CD4-positive, alpha-beta T cell treated with Interleukin-6 at 100 ng/mL for 8 hours (primary cell): ENCODE measurements at places on chromosomes 3 and 15.

GRCh38 chr3:71201939-71202338, 381.6 kb downstream of the FOXP1 start:
- no peak for DNase-seq

GRCh38 chr3:58237941-58238681, 519 bp downstream of the ABHD6 start:
- DNase-seq: peak; percentile 9

- no peak for DNase-seq
These were observed 32.2 kb downstream of the ANAPC13 start for GRCh38 chr3:134453631-134454030.

DNA sequence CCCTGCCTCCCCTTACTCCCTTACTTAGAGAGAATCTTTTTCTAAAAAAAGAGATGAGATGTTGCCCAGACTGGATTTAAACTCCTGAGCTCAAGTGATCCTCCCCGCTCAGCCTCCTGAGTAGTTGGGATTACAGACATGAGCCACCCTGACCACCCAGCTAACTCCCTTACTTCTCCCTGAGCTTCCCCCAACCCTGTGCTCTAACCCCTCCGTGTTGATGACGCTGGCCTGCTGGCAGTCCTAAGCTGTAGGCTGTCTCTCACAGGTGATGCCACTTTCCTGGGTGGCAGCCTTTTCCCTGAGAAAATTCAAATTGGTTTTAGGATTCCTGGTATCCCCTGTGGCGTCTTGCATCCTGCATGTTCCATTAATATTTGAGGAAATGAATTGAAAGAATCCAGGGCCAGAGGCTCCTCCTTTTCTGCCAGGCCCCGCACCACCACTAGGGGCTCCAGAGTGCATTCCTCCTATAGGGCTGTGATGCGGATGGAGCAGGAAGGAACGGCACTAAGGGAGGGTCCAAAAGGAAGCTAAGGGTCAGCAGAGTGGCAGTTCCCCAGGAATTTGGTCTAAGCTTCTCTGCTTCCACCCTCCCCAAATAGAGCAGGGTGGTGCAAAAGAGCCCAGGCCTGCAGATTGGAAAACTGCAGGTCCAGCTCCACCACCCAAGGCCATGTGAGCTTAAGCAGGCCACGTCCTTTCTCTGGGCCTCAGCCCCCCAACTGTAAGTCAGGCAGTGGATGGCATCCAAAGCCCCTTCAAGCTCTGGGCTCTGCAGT, 101.1 kb downstream of the DAPK2 start:
- peak; percentile 59 for DNase-seq

DNA sequence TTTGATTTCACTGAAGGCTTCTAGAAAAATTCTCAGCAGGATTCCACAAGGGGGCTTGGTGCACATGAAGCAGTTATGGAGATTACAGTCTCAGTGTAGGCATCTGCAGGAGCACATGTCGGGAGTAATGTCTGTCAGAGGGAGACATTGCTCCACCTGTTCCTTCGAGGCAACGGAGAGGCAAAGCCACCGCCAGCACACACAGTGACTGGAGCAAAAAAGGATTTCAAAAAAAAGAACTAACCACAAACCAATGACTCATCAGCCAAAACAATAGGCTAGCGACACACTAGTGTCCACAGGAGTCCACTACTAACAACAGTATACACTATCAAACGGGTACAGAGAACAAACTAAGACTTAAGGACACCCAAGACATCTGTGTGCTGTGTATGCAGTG, 68.9 kb downstream of the NPTN start:
- DNase-seq: no peak

GRCh38 chr3:61029194-61029593, 222.1 kb downstream of the FHIT start:
- no peak for DNase-seq

DNA sequence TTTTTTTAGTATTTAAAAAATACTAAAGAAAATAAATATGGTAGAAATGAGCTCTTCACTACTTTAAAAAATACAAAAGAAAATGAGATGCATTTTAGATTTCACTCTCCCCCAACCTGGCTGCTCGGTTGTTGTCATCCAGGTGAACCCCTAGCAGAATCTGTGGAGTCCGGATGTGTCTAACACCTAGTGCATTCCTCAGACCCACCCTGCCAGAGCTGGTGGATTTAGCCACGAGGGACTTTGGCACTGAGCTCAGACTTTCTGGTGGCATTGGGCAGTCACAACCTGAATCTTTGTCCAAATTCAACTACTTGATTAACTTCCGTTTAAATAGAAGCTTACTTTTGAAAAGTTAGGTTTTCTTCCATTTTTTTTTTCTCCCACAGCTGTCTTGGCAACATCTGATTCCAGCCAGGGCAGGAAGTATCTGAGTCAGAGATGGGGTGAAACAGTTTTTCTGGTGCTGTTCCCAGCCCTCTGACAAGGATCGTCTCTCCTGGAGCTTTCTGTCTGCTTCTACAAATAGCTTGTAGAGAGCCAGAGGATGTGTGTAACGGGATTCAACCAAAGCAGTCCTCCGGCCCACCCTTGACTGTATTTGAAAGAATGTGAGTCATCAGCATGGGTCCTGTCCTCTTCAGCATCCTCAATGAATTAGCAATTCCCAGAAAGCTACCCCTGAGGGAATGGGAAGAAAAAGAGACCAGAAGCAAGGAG, 301.8 kb upstream of the MCTP2 start:
- DNase-seq: no peak

GRCh38 chr3:20984594-20985205, 766.3 kb downstream of the ZNF385D start:
- no peak for DNase-seq

GRCh38 chr3:7238565-7239295, 377.8 kb downstream of the GRM7 start:
- no peak for DNase-seq

DNA sequence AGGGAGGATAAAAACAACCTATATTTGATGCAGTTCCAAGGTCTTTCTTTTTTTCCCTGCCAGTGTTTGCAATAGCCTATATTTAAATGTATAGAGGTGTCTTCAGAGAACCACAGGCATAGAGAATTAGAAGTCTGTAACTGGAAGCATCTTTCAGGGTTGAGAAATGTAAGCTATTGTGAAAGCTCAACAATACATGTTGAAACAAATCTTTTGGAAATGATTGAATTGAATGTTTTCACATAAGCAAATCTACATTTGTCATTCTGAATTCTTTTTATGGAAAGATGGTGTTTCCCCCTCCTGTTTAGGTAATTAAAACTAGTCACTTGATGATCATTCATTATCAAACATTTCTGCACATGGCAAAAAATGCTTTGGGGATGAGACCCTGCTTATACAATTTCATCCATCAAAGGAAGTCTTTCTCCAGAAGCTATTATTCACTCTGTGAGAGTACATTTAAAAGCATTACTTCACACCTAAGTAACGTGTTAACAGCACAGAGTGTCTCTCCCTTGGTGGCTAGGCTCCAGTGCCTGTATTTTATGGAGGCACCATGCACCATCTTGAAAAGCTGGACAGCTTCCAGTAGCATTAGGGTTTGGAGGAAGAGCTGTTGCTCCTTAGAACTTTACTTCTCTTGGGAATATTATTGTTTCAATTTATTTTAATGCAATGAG, 406.2 kb downstream of the LSAMP start:
- no peak for DNase-seq

GRCh38 chr15:31304751-31305365, 21.8 kb upstream of the KLF13 start:
- no peak for DNase-seq

DNA sequence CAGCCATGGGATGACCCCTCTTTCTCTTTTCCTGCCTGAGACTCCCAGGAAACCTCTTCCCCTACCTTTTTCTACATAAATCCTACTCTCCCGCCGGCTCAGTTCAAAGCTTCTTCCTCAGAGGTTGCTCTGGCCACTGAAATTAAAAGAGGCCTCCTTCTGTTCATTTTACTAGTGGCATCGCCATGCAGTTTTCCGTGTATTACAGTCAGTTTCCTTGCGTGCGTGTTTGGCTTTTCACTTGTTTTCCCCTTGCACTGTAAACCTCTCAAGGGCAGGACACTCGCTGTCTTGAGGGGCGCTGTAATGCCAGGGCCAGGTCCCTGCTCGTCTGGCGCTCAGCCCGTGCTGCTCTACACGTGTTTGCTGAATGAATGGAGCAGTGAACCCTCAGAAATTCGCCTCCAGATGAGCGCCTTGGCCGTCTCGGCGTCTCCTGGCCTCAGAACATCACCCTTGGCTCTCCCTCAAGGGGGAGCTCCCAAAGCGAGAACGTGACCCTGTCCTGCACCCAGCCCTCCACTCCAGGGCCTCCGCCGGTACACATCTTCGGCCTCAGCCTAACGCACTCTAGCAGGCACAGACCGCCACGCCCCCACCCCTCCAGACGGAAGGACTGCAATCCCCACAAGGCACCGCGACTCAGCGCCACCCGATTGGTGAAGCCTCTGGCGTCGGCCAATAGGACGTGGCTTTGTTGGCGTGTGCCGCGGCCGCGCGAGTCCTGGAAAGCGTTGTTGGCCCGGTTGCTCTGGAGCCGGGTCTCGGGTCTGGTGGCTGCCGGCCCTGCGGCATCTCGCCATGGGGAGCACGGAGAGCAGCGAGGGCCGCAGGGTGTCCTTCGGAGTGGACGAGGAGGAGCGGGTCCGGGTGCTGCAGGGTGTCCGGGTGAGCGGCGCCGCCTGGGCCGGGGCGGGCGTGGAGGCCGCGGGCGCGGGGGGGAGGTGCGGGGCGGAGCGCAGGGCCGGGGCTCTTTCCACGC, at the start of gene CHCHD6:
CHCHD6 (plus strand) TSS at position 729 of the 982 bp plus-strand sequence; CDS start at position 802, 73 bp downstream.
- peak; percentile 95 for DNase-seq

DNA sequence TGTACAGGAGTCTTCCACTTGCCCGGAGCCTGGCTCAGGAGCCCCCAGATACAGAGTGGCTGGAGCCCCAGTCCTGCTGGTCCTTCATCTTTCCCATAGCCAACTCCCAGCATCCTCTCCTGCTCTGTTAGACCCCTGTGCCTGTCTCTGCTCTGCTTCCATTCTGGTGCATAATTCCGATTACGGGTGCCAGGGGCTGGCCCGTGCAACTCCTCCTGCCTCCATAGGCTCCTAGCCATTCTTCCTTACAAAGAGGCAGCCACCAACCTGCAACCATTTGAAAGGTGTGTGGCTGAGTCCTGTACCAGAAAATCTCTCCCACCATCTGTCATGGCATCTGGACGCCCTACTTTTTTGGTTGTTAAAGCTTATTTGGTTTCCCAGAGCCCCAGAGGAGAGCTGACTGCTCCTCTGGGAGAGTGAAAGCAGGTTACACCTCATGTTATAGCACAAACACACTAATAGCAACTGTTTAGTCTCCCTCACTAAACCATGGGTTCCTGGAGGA, 5.2 kb upstream of the RAD18 start:
- DNase-seq: no peak

DNA sequence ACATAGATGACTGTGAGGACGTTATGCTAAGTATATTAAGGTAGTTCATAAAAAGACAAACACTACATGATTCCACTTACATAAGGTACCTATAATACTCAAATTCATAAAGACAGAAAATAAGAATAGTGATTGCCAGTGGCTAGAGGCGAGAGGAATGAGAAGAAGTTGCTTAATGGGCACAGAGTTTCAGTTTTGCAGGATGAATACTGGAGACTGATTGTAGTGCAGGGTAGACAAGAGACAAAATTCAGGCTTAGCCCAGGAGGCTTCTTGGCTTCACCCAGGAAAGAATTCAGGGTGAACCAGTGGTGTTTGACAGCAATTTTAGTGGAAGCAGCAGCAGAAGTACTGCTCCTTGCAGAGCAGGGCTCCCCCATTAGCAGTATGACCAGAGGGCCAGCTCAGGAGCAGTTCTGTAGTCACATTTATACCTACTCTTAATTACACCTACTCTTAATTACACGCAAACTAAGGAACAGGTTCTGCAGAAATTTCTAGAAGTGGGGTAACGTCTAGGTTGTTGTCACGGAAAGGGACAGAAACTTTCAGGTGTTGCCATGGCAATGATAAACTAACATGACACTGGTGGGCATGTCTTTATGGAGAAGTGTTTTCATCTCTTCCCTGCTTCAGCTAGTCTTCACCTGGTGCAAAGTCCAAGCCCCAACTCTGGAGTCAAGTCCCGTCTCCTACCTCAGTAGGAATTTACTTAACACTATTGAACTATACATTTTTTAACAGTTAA, 55.2 kb downstream of the TBL1XR1 start:
- no peak for DNase-seq

- DNase-seq: no peak
These were observed 600.9 kb downstream of the SI start for GRCh38 chr3:164477403-164477802.

DNA sequence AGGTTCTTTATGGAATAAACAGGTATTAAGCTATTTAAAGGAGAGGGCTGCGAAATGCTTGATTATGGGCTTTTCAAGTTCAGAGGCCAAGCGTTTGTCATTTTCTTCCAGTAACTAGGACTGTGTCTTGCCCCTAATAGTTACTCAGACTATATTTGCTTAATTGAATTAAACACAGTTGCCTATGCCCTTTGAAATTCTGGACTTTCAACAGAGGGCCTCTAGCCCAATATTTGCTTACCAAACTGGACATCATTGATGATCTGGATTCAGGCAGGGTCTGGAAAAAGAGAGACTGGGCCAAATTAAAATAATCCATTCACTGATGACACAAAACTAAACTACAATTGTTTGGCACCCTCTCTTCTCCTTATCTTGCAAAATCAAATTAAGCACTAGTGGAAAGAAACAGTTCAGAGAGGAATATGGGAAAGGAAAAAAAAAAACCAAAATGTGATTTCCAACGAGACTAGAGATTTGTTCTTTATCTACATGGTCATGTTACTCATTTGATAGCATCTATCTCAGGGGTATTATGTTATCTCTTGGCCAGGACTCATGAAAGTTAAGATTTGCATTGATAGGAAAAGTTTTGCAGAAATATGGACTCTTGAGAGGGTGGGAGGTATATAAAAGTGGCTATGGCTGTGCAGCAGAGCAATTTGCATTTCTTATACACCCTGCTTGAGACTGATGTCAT, 75.1 kb upstream of the TSEN2 start:
- DNase-seq: no peak

- peak; percentile 30 for DNase-seq
These were observed 1.4 kb downstream of the FURIN start for GRCh38 chr15:90869601-90870353.

DNA sequence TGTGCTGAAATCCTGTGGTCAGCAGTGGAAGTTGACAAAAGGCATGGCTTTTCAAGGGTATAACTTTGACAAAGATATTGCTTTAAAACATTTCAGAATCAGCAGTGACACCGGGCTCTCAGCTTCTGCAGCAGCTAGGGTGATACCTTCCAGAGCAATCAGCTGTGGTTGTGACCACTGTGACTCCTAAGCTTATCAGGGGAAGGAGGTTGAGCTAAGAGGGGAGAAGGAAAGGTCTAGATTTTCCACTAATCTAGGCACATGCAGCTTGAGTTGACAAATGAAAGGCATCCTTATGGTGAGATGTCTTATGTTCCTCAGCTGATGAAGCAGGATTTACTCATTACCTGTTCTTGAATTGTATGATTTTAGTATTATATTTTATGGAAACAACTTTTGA, 16.3 kb upstream of the LRRFIP2 start:
- DNase-seq: no peak
